Thyroid gland (tissue), 4 donors: ENCODE measurements at places on chromosomes 3 and 15. TPM values are rescaled to one million over a fixed set of nuclear protein-coding genes. Genes with fewer than 3 reads are reported as not detected.

The MUSTN1 gene
- total RNA-seq, result 6.5 TPM

The RTP3 gene
- total RNA-seq, result not detected

The AGBL1 gene
- total RNA-seq, result not detected

The AMOTL2 gene
- 102 TPM for total RNA-seq

The AHSG gene
- not detected for total RNA-seq

The LMOD3 gene
- total RNA-seq, result 0.21 TPM

The ZNF662 gene
- 14.2 TPM for total RNA-seq

The NDN gene
- total RNA-seq, result 45.0 TPM

The GABRB3 gene
- 46.7 TPM for total RNA-seq

DNA sequence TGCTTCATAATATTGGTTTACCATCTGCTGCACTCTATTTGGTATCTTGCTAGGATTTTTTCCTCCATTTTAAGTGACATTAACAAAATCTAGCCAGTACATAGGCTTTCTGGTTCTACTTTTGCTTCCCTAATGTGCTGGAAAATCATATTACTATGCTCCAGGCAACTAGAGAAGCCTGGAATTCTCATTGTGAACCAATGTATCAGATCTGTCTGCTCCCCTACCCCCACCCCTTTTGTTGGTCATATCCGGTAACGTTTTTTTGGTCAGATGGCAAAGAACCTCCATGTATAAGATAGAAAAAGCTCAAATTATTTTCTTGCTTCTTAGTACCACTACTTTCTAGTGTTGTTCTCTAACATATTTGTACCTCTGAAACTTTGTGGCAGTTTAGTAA is 17.1 kb downstream of the MAP2K5 start:
- DNase-seq, result no peak
- peaks cover 2% of the 10 kb centered on the region for H3K36me3 ChIP-seq
- peaks cover 7% of the 10 kb centered on the region for H3K4me1 ChIP-seq
- H3K27ac ChIP-seq, result no peak overlapping the region

GRCh38 chr3:34196914-34197313 is 398.5 kb downstream of the PDCD6IP start:
- no peaks in the 10 kb centered on the region for H3K4me1 ChIP-seq
- no peaks in the 10 kb centered on the region for H3K27me3 ChIP-seq
- H3K4me3 ChIP-seq, result no peak overlapping the region
- no peak overlapping the region for H3K27ac ChIP-seq

DNA sequence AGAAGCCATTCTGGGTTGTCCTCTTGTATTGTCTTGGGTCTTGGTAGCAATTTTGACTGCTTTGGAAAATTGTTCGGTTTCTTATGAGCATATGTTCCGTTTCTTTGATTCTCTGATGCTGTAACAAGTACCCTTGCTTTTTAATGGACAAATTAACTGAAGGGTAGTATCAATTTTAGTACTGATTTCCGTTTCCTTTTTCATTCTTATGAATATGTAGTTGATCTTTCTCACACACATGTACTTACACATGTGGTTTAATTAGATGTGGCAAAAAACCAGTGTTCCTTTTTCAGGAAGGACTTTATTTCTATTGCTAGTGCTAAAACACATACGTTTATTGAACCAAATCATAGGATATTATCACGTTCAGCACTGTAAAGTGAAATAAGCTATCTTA is 119.1 kb downstream of the TCF12 start:
- no peak for DNase-seq
- H3K27me3 ChIP-seq, result no peaks in the 10 kb centered on the region
- H3K4me3 ChIP-seq, result no peak overlapping the region
- H3K4me1 ChIP-seq, result no peaks in the 10 kb centered on the region
- H3K36me3 ChIP-seq, result no peaks in the 10 kb centered on the region

DNA sequence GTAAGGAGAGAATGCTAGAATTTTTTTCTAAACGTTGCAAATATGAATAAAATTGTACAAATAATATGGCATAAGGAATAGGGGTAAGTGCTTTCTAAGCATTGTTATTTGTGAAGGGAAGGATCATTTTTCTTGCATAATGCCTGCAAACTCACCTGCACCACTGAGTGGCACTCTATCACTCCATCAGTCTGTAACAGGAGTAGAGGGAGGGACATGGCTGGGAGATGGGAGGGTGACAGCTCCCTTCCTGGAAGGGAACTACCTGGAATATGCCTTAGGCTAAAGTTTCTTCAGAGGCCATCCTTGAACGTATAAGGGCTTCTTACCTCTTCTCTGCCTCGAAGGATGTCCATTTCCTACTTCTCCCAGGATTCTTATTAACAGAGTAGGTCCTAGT is 3.0 kb downstream of the NAALADL2 start:
- H3K4me3 ChIP-seq, result no peak overlapping the region
- peak overlapping the region; percentile 5 for H3K27ac ChIP-seq
- peaks cover 7% of the 10 kb centered on the region for H3K4me1 ChIP-seq
- peak; percentile 67 for DNase-seq
- H3K27me3 ChIP-seq, result no peaks in the 10 kb centered on the region
- H3K36me3 ChIP-seq, result no peaks in the 10 kb centered on the region

DNA sequence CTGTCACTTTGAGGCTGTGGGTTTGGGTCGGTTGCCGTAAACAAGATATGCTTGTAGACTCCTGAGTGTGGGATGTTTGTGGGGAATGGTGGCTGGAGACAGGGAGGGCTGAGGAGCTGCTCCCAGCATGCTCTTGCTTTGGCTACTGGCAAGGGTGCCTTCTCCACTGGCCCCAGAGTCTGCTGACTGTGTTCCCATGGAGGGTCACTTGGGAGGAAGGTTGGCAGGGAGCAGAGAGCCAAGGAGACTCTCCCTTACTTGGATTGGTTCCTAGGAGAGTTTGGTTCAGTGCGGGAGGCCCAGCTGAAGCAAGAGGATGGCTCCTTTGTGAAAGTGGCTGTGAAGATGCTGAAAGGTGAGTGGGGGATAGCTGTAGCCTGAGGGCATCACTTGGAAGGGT is 11.8 kb downstream of the TYRO3 start:
- no peaks in the 10 kb centered on the region for H3K4me1 ChIP-seq
- H3K36me3 ChIP-seq, result no peaks in the 10 kb centered on the region
- H3K27ac ChIP-seq, result no peak overlapping the region
- DNase-seq, result no peak

DNA sequence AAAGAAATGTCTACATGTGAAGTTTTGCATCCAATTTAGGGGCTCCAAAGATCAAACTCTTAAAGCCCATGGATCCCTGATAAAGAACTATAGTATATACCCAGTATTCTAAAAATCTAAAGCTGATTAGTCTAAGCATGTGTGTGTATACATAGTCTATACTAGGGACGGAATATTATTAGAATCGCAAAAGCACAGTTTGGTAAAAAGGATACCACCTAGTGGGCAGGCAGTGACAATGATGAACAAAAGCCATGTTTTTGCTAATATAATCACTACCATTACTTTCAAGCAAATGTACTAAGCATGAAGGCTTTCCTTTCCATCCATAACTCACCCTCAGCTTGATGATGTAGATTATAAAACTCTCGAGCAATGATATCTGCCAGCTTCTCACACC is 16.5 kb downstream of the POLQ start:
- no peak overlapping the region for H3K4me3 ChIP-seq
- H3K27ac ChIP-seq, result no peak overlapping the region
- no peaks in the 10 kb centered on the region for H3K4me1 ChIP-seq

GRCh38 chr15:65245096-65245856 is 34.0 kb upstream of the CILP start:
- no peak for DNase-seq
- H3K27ac ChIP-seq, result no peak overlapping the region
- no peaks in the 10 kb centered on the region for H3K27me3 ChIP-seq
- H3K36me3 ChIP-seq, result no peaks in the 10 kb centered on the region

- no peaks in the 10 kb centered on the region for H3K27me3 ChIP-seq
- no peaks in the 10 kb centered on the region for H3K36me3 ChIP-seq
- no peak overlapping the region for H3K4me3 ChIP-seq
- no peaks in the 10 kb centered on the region for H3K4me1 ChIP-seq
- H3K27ac ChIP-seq, result no peak overlapping the region
These were observed 183.6 kb upstream of the ATP11B start for GRCh38 chr3:182609575-182610156.

DNA sequence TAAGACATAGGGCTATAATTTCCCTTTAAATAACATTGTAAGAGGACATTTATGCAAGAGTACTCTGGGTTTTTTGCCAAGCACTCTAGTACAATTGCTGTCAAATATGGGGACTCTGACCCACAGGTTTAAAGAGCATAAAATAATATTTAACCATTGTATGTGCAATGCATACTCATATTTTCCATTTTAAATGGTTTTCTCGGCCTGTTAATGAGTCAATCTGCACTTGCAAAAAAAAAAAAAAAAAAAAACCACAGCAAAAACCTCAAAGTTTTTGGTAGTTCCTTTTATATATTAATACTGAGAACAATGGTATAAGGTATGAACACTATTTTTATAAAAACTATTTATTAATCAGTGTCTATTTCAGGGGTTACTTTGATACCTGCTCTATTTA is 304.0 kb upstream of the CBLB start:
- no peaks in the 10 kb centered on the region for H3K4me1 ChIP-seq
- H3K4me3 ChIP-seq, result no peak overlapping the region
- H3K27ac ChIP-seq, result no peak overlapping the region
- H3K27me3 ChIP-seq, result no peaks in the 10 kb centered on the region

DNA sequence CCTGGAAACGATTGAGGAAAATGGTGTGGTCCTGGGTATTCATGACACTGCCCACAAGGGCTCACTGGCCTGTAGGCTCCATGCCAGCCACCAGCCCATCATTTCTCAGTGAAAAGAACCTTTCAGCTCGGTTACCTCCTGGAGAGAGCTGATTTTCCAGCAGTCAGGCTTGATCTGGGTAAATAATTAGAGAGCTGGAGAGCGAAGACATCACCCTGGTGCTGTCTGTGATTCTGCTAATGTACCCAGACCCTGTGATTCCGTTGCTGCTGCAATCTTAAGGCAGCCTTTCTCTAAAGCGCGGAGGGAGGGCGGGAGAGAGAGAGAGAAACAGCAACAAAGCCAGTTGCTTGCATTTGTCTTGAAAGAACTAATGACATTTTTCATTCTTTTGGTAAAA is 221.9 kb upstream of the TOPAZ1 start:
- no peaks in the 10 kb centered on the region for H3K36me3 ChIP-seq
- peaks cover 42% of the 10 kb centered on the region for H3K4me1 ChIP-seq
- H3K27ac ChIP-seq, result no peak overlapping the region
- H3K27me3 ChIP-seq, result no peaks in the 10 kb centered on the region

GRCh38 chr3:25420885-25421284 is 7.2 kb upstream of the RARB start:
- H3K4me1 ChIP-seq, result peaks cover 7% of the 10 kb centered on the region
- H3K27ac ChIP-seq, result no peak overlapping the region
- no peak for DNase-seq
- H3K4me3 ChIP-seq, result no peak overlapping the region
- no peaks in the 10 kb centered on the region for H3K27me3 ChIP-seq

GRCh38 chr3:188007897-188008296 is 146.1 kb upstream of the LPP start:
- H3K27me3 ChIP-seq, result no peaks in the 10 kb centered on the region
- no peak for DNase-seq
- no peak overlapping the region for H3K27ac ChIP-seq
- peaks cover 12% of the 10 kb centered on the region for H3K4me1 ChIP-seq

GRCh38 chr15:85554852-85555521 is 174.6 kb downstream of the AKAP13 start:
- no peaks in the 10 kb centered on the region for H3K27me3 ChIP-seq
- peaks cover 40% of the 10 kb centered on the region for H3K4me1 ChIP-seq
- no peaks in the 10 kb centered on the region for H3K36me3 ChIP-seq
- H3K27ac ChIP-seq, result peak overlapping the region; percentile 59

GRCh38 chr3:87848003-87848402 is 210.8 kb downstream of the CGGBP1 start:
- DNase-seq, result no peak
- no peaks in the 10 kb centered on the region for H3K36me3 ChIP-seq
- no peak overlapping the region for H3K4me3 ChIP-seq
- no peaks in the 10 kb centered on the region for H3K4me1 ChIP-seq
- no peak overlapping the region for H3K27ac ChIP-seq

DNA sequence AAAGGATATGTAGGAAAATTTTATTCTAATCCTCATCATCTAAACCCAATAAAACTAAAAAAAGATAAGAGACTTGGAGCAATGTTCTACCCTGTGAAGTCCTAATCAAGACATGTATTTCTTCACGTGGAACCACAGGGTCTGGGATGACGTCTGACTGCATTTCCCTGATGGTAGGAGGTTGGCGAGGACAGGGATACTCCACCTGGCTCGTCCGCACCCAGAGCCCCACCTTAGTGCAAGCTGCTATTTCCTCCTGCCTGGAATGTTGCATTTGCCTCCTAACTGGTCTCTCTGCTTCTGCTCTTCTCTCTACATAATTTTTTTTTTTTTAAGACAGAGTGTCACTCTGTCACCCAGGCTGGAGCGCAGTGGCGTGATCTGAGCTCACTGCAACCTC is 57.7 kb upstream of the RASGRP1 start:
- H3K27ac ChIP-seq, result no peak overlapping the region
- no peaks in the 10 kb centered on the region for H3K36me3 ChIP-seq
- DNase-seq, result no peak
- no peak overlapping the region for H3K4me3 ChIP-seq

- no peak overlapping the region for H3K4me3 ChIP-seq
- H3K27ac ChIP-seq, result no peak overlapping the region
- H3K27me3 ChIP-seq, result no peaks in the 10 kb centered on the region
- DNase-seq, result no peak
These were observed 16.6 kb upstream of the NIT2 start for GRCh38 chr3:100317912-100318311.

GRCh38 chr15:57198654-57199291 is 177.5 kb upstream of the CGNL1 start:
- no peak overlapping the region for H3K4me3 ChIP-seq
- peak; percentile 42 for DNase-seq
- peaks cover 13% of the 10 kb centered on the region for H3K4me1 ChIP-seq
- no peaks in the 10 kb centered on the region for H3K27me3 ChIP-seq
- no peaks in the 10 kb centered on the region for H3K36me3 ChIP-seq

- H3K36me3 ChIP-seq, result no peaks in the 10 kb centered on the region
- peak overlapping the region; percentile 21 for H3K27ac ChIP-seq
- no peaks in the 10 kb centered on the region for H3K4me1 ChIP-seq
- DNase-seq, result no peak
- H3K27me3 ChIP-seq, result no peaks in the 10 kb centered on the region
- no peak overlapping the region for H3K4me3 ChIP-seq
These were observed 127.3 kb upstream of the PRICKLE2 start for GRCh38 chr3:64352639-64352992.

DNA sequence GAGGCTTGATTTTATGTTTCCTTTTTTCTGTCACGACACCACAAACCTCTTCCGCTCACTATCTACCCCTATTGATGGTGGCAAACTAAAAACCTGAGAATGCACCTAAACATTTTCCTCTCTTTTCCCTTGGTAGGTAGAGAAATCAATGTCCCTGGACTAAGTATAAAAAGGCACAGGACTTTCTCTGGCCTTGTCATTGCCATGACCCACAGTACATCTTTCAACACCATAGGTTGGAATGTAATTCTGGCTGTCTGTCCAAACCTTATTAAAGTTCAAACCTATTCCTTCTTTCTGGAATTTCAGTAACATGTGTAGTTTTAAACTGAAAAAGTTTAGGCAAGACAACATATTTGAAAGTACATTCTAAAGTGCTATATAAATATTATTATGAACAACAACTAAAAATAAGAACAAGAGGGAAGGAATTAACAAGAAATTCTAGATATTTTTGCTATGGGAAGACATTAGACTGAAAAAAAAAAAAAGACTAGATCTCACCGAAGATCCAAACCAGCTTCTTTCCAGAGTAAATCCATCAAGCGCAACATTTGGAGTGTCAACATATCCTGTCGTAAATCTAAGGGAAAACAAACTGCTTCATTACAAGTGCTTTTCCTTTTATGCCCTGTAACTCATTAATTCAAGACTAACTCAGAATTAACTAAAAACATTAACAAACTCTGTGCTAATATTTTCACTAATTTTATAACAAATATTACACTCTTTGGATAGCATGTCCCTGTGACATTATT is 73.1 kb downstream of the FAIM start:
- H3K36me3 ChIP-seq, result peaks cover 2% of the 10 kb centered on the region
- H3K27me3 ChIP-seq, result no peaks in the 10 kb centered on the region
- H3K4me3 ChIP-seq, result no peak overlapping the region
- H3K4me1 ChIP-seq, result peaks cover 3% of the 10 kb centered on the region
